ENCODE measurements at places on chromosomes 6 and 20.

DNA sequence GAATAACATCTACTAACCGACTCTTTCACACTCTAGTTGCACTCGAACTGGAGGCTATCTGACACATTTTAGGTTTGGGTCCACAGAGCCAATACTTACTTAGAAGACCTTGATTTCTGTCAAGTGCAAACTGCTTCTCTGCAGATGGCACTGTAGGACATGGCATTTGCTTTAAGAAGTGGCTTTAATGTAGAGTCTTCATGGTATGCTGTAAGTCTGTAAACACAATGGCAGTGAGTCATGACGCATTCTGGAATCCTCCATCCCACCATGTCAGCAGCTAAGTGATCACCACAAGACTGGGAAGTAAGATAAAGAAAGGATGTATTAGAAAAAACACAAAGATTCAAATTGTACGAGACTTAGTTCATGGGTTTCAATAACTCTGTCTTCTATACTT, 377.0 kb upstream of the NOX3 start:
- peak; percentile 27 for DNase-seq

DNA sequence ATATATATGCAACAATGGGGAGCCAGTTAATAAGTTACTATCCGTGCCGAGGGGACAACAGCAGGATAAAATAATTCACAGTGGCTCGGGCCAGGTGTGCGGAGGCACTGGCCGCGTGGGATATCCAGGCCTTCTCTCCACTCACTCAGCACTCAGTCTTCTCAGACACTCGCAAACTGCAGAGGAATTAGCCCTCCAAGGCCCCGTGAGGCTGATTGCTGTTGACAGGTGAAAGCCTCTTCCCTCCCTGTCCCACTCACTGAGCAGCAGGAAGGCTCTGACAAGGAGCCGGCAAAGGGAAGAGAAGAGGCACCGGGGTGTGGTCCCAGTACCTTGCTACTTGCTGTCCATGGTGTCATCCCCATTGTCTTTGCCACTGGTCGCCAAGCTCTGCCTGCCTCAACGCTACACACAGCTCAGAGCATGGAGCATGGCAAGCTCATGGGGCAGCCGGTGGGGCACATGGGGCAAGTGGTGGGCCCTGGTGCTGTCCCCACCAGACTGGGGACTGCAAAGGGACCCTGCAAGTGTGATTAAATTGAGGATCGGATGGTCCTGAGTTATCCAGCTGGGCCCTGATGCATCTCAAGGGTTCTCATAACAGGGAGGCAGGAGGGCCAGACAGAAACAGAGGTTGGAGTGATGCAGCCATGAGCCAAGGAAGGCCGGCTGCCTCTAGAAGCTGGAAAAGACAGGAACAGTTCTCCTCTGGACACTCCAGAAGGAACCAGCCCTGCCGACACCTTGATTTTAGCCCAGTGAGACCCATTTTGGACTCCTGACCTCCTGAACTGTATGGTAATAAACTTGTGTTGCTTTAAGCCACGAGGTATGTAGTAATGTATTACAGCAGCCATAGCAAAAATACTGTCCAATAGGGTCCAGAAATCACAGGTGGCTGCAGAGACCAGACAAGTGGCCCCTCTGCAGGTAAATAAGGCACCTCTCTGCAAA, 119.7 kb downstream of the PSMB1 start:
- DNase-seq = no peak

DNA sequence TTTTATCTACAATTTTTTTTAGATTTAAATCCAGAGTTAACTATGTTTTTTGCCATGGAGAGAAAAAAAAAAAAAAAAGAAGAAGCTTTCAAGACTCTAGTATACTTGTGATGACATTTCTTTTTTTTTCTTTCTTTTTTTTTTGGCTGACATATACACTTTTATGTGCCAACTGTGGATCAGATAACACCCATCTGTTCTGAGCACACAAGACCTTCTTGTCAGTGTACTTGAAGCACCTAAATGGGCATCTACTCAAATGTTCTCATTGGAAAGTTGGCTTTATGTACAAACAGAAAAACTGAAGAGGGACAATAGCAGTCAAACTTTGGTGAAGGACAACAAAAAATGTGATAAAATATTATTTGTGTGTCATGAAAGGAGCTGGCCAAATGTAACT, 904.5 kb downstream of the GRIK2 start:
- DNase-seq = no peak

DNA sequence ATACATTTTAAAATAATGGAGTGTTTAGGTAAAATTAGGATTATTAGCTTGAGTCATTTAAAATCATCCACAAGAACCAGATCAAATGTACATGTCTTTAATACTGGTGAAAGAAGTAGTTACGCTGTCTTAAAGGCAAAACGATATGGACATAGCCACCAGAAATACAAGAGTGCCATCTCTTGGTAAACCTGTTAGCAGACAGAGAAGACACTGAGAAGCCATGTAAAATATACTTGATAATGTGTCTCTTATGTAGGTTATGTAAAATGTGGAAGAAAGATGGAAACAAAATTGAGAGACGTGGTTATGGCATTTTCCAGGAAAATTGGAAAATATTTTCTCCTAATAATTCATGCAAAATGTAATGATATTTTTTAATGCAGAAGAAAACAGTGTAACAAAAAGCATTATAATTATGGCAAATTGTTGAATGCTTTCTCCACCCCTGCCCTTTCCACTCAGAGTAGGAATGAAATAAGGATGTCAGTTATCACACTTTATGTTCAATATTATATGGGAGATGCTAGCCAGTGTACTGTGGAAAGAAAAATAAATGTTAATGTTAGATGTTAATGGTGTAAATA, 12.2 kb upstream of the SLC17A2 start:
- no peak for DNase-seq

GRCh38 chr20:6173481-6173880, 50.7 kb upstream of the FERMT1 start:
- no peak for DNase-seq

GRCh38 chr20:63336232-63336752, 24.9 kb downstream of the CHRNA4 start:
- DNase-seq = no peak
